Skin of body (tissue), 3 donors: ENCODE measurements at places on chromosomes 16 and 17.

DNA sequence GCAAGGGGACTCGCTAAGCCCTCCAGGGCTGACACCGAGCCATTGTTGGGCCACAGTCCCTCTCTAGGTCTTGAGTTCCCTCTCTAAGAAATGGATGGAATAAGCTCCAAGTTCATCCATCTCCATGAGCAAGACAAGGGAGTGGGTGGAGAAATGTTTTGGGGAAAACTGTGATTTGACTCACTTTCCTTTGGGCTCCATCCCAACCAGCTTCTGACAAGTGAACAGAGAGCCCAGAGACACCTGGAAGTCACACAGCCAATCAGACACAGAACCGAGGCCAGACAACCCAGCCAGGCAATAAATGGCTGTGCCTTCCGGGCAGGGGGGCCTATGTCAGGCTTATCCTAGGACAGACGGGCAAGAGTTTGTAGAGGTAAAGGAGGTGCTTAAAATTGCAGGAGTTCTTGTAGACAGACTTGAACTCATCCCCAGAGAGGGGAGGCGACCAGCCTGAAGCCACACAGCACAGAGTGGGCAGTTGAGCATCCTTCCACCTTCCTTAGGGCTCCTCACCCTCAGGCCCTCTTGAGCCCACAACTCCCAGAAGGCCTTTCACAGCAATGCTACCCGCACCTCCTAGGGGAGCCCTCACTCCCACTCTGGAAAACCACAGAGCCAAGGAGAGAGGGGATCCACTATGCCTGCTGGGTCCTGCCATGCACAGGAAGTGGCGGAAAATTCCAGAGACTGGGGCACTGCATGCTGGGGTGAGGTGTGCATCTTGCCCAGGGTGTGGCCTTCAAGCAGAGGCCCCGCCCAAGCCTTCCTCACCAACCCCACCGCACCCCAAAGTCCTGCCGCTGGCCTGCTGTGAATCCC, 9.5 kb upstream of the FAM83G start:
- no peak for DNase-seq

DNA sequence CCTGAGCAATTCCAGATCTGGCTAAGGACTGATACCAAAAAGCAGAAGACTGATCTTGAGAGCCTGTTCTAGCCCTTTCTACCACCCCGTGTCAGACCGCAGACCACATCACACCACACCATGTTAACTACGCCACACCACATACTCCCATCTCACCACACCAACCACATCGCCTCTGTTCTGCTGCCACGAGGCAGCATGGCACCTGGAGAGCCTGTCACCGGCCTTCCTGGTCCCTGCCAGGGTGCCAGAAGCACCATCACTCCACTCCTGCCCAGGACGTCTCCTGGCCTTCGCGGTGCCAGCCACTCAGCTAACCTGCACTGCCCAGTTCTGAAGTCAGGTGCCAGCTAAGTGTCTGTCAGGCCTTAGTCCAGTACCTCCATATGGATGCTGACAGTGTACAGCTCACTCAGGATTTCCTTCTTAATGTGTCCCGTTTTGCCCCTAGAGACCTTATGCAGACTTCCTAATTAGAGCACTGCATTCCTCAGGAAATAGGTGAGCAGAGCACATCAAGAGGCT, 37.2 kb upstream of the BCAR1 start:
- no peak for DNase-seq

DNA sequence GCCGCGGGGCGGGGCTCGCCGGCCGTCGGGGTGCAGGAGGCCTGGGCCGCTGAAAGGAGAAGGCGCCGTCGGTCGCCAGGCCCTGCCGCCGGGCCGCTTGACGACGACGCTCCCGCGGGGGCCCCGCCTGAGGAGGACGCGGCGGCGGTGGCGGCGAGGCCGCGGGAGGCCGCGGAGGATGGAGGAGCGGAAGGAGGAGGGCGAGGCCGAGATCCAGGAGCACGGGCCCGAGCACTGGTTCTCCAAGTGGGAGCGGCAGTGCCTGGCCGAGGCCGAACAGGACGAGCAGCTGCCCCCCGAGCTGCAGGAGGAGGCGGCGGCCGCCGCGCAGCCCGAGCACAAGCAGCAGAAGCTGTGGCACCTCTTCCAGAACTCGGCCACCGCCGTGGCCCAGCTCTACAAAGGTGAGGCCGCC, 430 bp downstream of the HAPSTR1 start:
- DNase-seq: no peak

DNA sequence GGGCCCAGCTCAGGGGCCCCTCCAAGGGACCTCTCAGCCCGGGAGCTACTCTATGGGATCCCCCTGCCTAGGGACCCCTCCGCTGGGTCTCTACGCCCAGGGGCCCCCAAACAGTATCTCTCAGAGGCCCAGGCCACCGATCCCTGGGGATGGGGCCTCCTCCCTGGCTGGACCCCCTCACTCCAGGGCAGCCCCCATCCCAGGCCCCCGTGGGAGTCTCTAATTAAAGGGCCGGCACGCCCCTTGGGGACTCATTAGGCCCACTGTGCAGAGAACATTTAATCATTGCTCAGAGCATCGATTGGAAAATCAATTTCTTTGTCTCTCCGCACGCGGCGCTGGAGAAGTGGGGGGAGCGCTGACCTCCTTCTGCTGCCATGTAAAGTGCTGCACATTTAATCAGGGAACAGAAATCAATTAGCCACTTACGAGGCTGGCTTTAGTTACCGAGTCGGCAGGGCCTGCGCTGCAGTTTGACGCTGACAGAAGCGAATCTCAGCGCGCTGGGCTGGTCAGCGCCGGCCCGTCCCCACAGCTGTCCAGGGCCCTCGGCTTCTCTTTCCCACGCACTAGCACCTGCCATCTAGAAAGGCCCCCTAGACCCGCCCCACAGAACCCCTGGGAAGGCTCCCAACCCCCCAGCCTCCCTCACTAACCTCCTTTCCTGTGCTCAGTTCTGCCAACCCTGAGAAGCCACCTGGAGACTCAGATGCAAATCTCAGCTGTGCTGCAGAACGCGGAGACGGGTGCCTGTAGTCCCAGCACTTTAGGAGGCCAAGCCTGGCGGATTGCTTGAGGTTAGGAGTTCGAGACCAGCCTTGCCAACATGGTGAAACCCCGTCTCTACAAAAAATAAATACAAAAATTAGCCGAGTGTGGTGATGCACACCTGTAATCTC, 20.2 kb upstream of the C1QL1 start:
- DNase-seq: no peak

GRCh38 chr17:82241183-82241925, 12.5 kb downstream of the SLC16A3 start:
- no peak for DNase-seq

DNA sequence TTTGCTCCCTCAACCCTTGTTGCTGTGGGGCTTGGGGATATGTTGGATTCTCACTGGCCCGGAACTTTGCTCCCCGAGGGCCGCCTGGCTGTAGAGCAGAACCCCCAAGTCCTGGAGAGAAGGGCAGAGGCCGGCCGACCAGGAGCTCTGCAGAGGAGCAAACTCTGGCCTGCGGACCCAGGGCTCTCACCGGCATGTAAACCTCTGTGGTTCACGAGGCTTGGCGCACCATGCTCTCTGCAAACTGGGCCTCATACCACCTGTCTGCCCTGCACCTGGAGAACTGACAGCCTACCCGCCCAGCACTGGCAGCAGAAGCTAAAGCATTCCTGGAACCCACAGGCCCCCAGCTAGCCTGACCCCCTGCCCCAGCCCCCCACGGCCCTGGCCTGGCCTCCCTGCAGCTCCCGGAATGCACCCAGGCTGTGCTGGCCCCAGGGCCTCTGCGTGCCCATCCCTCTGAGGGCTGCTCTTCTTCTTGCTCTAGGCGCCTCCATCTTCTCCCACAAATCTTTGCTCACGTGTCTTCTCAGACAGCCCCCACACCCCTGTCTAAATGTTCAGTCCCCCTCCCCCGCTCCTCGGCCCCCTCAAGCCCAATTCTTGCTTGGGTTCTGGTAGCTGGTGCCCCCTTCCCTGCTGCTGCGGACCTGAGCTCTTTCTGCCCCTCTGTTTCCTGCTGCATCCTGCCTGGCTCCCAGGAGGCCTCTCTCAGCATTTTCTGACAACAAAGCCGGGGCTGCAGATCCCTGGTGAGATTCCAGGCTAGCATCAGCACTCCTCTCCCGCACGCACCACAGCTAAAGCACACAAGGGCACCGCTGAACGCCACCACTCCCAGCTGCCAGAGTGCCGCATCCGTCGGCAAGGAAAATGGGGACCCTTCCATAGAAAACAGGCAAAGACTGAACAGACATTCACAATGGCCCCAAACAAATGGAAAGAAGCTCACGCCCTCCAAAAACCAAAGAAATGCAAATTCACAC, 23.3 kb downstream of the ACTG1 start:
- DNase-seq: peak; percentile 39

- DNase-seq: peak; percentile 89
Observed at GRCh38 chr17:47315451-47316266, 8.1 kb upstream of the EFCAB13 start.

- no peak for DNase-seq
Observed at GRCh38 chr17:16286947-16287562, 66.2 kb downstream of the CENPV start.

DNA sequence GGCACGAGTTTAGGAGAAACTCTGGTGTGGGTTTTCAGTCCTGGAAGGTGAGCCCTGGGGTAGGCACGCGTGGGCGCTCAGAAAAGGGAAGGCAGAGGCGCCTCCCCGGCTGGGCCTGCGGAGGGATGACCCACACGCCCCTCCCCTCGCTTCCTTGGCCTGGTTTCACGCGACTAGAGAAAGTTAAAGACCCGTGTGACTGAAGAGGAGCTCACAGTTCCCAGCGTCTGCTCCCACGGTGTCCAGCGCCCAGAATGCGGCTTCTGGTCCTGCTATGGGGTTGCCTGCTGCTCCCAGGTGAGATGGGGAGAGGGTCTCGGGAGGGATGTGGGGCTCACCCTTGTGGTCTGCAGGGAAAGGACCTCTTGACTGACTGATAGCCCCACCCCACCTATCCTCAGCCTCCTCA, at the start of gene CD300LG:
Gene CD300LG, plus strand, starts transcription at position 214 of the 409 bp plus-strand sequence. Its CDS starts 41 bp downstream, at position 255.
- DNase-seq: no peak

- no peak for DNase-seq
Observed at GRCh38 chr16:2790631-2791030, 3.3 kb upstream of the PRSS33 start.

- no peak for DNase-seq
Observed at GRCh38 chr17:16001226-16001897, 1.7 kb downstream of the TTC19 start.

- no peak for DNase-seq
Observed at GRCh38 chr17:42031584-42031983, 11.7 kb downstream of the NKIRAS2 start.

DNA sequence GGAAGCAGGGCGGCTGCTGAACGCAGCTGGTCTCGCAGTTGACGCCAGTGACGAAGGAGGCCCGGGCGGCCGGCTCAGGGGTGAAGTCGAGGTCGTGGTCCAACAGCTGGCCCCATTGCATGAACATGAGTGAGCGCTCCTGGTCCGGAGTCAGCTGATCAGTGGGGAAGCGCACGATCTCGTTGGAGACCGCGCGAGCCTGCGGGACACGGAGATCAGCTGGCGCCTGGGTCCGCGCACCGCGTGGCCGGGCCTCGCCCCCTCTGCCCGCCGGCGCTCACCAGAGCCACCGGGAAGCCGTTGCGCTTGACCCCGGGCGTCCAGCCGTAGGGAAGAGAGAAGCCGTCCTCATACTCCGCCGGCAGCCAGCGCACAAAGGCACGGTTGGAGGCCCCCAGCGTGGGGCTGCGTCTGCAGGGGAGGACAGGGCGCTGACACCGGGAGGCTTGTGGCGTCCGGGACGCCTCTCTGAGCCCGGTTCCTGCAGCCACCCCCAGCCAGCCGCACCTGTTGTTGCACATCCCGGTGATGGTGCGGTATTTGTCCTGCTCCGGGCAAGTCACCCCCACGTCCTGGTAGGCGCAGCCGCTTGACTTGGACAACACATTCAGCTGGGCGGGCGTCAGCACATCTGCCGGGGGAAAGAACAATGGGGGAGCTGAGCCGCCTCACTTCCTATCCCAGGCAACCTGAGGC, 1.6 kb downstream of the MPO start:
- DNase-seq: no peak

GRCh38 chr17:10337976-10338375, 34.8 kb downstream of the MYH13 start:
- DNase-seq: peak; percentile 28

- no peak for DNase-seq
Observed at GRCh38 chr16:88759245-88759975, 25.6 kb downstream of the PIEZO1 start.

DNA sequence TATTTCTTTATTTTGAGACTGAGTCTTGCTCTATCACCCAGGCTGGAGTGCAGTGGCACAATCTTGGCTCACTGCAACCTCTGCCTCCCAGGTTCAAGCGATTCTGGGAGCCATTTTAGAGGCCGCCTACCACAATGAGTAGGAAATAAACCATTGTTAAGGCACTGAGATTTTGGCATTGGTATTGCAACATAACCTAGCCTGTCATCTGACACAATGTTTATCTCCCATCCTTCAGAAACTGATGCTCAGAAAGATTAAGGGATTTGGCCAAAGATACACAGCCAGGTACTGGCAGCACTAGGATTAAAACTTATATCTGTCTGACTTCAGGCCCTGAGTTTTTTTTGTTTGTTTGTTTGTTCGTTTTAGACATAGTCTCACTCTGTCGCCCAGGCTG, 8.0 kb upstream of the COPS3 start:
- no peak for DNase-seq

DNA sequence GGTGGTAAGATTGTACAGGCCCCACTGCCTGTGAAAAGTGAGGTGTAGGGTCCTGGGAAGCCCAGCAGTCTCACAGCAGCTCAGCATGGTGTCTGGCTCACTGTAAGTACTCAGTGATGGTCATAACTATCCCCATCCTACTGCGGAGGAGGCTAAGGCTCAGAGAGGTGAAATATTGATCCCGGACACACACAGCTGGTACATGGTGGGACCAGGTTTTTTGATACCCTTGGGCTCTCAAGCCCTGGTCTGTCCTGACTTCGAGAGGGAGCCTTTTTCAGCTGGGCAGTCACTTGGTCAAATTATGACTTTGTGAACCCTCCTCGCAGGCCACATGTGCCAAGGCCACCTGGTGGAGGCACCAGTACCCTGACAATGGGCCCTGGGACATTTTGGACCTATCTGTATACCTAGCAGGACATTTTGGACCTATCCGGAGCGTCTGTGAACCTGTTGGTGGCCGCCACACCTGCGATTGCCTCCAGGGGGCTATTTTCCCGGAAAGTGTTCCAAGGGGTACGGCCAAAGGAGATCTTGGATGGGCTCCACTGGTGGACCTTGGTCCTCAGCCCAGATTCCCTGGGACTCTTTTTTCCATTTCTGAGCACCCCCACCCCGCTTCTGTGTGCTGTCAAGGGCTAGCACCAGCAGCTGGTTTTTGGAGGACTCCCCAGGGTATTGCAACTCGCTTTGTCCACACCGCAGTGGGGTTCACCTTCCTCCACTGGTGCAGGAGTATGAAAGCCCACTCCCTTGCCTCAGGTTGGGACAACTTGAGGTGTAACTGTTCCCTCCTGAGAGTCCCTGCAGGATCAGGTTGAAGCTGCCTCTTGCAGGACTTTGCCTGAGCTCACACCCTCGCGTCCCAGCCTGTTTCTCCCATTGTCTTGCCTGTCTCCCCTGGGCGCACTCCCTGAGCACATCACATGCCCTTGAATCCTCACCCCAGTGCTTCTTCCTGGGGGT, 83.6 kb upstream of the NKD1 start:
- DNase-seq: no peak

GRCh38 chr16:88084881-88085280, 133.6 kb downstream of the BANP start:
- no peak for DNase-seq

GRCh38 chr16:23753908-23754593, 775 bp upstream of the CHP2 start:
- DNase-seq: no peak

GRCh38 chr16:53266156-53266555, 168.1 kb upstream of the RBL2 start:
- no peak for DNase-seq

GRCh38 chr17:30405161-30405560, 26.4 kb downstream of the CPD start:
- DNase-seq: no peak

GRCh38 chr16:57036945-57037344, 47.6 kb downstream of the NLRC5 start:
- DNase-seq: no peak
